ENCODE measurements at places on chromosomes 3 and 15.

- DNase-seq = no peak
These were observed 137.9 kb upstream of the POU1F1 start for GRCh38 chr3:87414271-87414670.

- no peak for DNase-seq
These were observed 3.7 kb downstream of the FANCI start for GRCh38 chr15:89247446-89247845.

GRCh38 chr3:98730338-98730737 is 32.8 kb upstream of the ST3GAL6 start:
- DNase-seq = no peak

- no peak for DNase-seq
These were observed 4.8 kb downstream of the GPR15 start for GRCh38 chr3:98536456-98537017.

DNA sequence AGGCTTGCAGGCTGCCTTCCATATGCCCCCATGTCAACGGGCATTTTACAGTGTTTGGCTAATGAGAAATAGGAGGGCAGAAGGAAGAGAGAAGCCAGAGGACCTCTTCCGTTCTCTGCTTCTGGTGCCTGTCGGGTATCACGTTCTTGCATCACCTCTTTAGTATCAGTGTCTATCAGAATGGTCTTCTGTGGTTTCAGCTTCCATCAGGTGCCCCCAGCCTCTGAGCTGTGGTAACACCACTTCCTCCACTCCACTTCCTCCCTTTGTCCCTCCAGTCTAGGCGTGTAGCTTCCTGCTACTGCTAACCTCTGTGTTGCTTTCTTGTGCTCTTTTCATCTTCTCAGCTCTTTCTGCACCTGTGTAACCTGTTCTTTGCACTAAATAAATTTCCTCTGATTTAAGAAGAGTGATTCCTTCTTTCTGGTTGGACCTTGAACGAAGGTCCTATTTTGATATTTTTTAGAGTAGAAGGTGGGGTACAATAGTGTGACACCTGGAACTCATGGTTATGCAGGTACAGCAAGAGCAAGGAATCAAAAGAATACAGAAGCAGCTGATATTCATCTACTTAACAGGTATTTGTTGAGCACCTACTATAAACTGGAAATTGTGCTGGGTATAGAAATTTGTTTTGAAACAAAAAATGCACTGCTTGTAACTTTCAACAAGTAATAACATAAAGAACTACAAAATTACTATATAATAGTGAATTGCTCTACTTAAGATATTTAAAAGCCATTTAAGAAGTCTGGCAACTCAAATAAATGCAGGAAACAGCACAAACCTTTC is 27.4 kb upstream of the FOXB1 start:
- DNase-seq = no peak

GRCh38 chr15:84752700-84753099 is 4.3 kb downstream of the ZNF592 start:
- peak; percentile 28 for DNase-seq

DNA sequence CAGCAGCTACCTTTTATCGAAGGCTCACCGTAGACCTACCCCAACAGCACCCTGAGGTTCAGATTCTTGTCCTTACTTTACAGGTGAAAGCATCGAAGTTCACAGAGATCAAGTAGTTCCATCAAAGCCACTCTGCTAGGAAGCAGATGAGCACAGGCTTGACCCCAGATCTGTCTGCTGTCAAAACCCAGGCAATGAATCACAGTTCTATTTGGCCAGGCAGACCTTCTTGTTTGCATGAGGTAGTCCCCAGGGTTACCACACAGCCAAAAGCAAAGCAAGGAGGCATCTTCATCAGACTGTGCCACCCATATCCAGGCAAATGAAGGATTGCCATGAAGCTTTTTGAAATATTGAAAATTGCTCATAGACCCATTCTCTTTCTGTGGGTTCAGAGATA is 33.0 kb downstream of the HES1 start:
- no peak for DNase-seq

Measured in HepG2 (cell line).